ENCODE measurements at places on chromosomes 6 and 20.

DNA sequence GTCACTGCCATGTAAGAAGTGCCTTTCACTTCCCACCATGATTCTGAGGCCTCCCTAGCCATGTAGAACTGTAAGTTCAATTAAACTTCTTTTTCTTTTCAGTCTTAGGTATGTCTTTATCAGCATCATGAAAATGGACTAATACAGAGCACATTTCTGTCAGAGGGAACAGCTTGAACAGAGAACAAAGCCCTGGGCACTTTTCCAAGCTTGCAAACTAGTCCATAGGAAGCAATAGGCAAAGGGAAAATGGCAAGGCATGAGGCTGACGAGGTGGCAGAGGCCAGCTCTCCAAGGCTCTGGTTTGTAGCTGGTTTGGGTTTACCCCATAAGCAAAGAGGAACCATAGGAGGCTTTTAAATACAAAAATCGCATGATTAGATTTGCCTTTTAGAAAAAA is 185.1 kb upstream of the HDDC2 start:
- DNase-seq = no peak

- DNase-seq = no peak
These were observed 523 bp upstream of the COX7A2 start for GRCh38 chr6:75244063-75244584.

GRCh38 chr6:52718550-52718949 is 44.7 kb downstream of the GSTA2 start:
- DNase-seq = no peak

DNA sequence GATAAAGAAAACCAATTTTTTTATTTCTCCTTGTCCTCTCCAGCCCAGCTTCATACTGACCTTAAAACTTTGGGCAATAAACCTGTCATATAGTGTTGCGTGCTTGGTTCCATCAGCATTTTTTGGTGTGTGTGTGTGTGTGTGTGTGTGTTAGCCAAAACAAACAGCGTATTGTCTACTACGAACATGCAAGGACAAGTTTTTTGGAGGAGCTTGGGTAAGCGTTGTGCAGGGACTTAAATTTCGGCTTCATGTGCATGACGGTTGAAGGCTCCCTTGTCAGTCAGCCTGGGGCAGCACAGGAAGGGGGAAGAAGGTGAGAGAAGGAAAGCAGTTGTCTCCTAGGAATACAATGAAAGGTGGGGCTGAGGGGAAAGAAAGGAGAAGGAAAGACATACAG is 62.0 kb upstream of the PAX1 start:
- no peak for DNase-seq

DNA sequence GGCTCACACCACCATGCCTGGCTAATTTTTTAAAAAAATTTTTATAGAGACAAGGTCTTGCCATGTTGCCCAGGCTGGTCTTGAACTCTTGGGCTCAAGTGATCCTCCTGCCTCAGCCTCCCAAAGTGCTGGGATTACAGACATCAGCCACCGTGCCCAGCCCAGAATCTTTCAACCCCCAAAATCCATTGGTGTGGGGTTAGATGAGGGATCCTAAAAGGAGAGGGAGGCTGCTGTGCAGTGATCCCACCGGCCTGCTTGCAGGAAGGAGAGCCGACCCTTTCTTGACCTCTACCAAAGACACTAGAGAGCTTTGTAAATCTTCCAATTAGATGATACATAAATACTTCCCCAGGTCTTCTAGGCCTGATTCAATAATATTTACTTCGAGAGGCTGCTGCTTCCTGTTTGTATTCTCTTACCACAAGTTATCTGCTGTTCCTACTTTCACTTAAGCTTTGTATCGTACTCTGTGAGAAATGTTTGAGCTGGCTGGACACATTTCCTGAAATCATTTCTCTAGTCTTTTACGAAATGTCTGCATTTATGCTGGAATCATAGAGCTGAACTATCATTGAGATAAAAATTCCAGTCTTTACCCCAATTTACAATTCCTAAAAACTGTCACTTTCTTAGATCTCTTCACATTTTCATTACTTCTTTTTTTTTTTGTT is 49.3 kb upstream of the IER3 start:
- DNase-seq = no peak

- DNase-seq = no peak
These were observed 1201.6 kb upstream of the MAP3K7 start for GRCh38 chr6:91788501-91788900.

GRCh38 chr6:169188475-169188874 is 65.2 kb downstream of the THBS2 start:
- DNase-seq = no peak

GRCh38 chr6:9405369-9405768 is 970.0 kb upstream of the SLC35B3 start:
- DNase-seq = no peak

DNA sequence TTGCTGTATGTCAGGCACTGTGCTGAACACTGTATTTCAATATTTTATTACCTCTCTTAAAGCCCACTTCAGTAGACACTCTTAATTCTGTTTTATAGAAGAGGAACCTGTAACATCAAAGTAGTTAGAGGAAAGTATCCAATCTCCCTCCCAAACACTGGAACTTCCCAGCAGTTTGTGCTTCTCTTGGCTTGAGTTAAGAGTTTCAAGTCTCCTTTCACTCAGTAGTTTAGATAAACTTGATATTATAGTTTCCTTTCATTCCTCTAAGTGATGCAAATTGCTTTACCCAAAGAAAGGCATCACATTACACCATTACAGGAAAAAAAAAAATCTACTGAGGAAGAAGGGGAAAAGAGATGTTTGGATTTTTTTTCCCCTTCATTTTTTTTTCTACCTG is 164.3 kb downstream of the TSHZ2 start:
- DNase-seq = no peak

GRCh38 chr6:38218235-38218634 is 398.7 kb downstream of the ZFAND3 start:
- no peak for DNase-seq

DNA sequence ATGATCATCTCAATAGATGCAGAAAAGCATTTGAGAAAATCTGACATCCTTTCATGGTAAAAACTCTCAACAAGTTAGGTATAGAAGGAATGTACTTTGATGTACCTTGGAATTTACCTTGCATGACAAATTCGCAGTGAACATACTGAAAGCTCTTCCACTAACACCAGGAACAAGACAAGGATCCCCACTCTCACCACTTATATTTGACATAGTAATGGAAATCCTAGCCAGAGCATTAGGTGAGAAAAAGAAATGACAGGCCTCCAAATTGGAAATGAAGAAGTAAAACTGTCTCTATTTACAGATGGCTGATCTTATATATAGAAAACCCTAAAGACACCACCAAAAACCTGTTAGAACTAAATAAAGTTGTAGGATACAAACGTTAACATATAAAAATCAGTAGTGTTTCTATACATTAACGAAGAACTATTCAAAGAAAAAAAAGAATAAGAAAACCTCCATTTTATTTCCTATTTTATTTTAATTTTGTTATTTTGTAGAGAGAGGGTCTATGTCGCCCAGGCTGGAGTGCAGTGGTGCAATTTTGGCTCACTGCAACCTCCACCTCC is 26.9 kb downstream of the PCNA start:
- no peak for DNase-seq

GRCh38 chr6:38022688-38023087 is 203.2 kb downstream of the ZFAND3 start:
- no peak for DNase-seq

GRCh38 chr6:89944826-89945407 is 50.6 kb downstream of the GJA10 start:
- no peak for DNase-seq

DNA sequence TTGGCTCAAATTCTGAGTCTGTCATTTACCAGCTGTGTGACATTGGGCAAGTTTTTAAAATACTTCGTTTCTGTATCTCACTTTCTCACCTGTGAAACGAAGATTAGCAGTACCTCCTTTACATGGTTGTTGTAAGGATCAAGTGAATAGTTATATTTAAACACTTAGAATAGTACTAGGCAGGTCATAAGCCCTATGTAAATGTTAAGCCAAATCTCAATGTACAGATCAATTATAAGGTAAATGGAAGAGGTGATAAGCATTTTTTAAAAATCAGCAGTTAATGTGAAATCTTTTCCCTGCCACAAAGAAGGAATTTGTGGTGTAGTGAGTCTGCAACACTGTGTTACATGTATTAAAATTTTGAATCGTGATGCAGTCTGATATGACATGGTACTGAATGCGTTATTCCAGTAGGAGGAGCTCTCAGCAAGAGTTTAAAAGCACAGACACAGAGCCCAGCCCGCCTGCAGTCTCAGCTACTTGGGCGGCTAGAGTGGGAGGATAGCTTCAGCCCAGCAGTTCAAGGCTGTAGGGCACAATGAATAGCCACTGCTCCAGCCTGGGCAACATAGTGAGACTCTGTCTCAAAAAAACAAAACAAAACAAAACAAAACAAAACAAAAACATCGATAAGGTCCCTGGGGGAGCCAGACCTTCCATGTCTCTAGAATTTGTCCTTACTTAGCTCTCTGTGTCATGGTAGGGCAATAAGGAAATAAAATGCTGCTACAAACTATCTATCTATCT is 46.0 kb downstream of the GTF2H5 start:
- DNase-seq = no peak

DNA sequence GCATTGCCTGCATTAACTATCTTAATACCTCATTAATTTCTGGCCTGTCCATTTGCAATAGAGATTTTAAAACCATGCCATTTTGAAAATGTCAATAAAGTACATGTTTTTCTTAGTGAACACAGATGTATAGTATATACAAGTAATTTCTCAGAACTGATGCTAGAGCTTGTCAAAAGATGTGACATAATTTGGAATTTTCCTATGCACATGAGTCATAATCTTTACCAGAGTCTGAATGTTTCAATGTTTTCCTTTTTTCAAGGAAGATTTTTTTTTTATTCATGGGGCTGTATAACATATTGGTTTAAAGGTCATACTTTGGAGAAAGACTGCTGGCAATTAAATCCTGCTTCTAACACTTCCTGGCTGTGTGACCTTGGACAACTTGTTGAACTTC is 1347.5 kb upstream of the ADGRB3 start:
- DNase-seq = no peak
